ENCODE measurements at places on chromosomes 2 and 18. TPM values are rescaled to one million over a fixed set of nuclear protein-coding genes. Genes with fewer than 3 reads are reported as not detected.

PRKCE gene
- total RNA-seq: 8.6 TPM

RMDN2 gene
- 4.2 TPM for total RNA-seq

DSG2 gene
- 70.5 TPM for total RNA-seq

AFF3 gene
- not detected for total RNA-seq

FTCDNL1 gene
- 2.3 TPM for total RNA-seq

UNC80 gene
- not detected for total RNA-seq

PHOSPHO2 gene
- 3.0 TPM for total RNA-seq

IL1F10 gene
- not detected for total RNA-seq

CBLN2 gene
- total RNA-seq: 0.05 TPM

NCKAP5 gene
- total RNA-seq: 1.3 TPM

PAIP2B gene
- 0.34 TPM for total RNA-seq

ANO7 gene
- 2.5 TPM for total RNA-seq

C1QL2 gene
- 0.18 TPM for total RNA-seq

ACTG2 gene
- 0.16 TPM for total RNA-seq

CPSF3 gene
- total RNA-seq: 55.6 TPM

SKOR2 gene
- total RNA-seq: not detected

EMX1 gene
- 0.20 TPM for total RNA-seq

UGT1A10 gene
- 0.26 TPM for total RNA-seq

CYBRD1 gene
- total RNA-seq: 26.3 TPM

DPP10 gene
- total RNA-seq: not detected

LDLRAD4 gene
- total RNA-seq: 2.7 TPM

FHOD3 gene
- 2.8 TPM for total RNA-seq

IMPA2 gene
- total RNA-seq: 57.2 TPM

HS6ST1 gene
- total RNA-seq: 12.9 TPM

BOLL gene
- total RNA-seq: not detected

HOXD12 gene
- total RNA-seq: not detected

OSBPL6 gene
- 6.5 TPM for total RNA-seq

STAT4 gene
- total RNA-seq: 3.2 TPM

NUP35 gene
- 37.6 TPM for total RNA-seq

UGT1A4 gene
- total RNA-seq: not detected

GALNT14 gene
- 52.7 TPM for total RNA-seq

MAPK4 gene
- 0.16 TPM for total RNA-seq

CHRNG gene
- not detected for total RNA-seq

ITGAV gene
- 52.8 TPM for total RNA-seq
